ENCODE measurements at places on chromosomes 6 and 20.

DNA sequence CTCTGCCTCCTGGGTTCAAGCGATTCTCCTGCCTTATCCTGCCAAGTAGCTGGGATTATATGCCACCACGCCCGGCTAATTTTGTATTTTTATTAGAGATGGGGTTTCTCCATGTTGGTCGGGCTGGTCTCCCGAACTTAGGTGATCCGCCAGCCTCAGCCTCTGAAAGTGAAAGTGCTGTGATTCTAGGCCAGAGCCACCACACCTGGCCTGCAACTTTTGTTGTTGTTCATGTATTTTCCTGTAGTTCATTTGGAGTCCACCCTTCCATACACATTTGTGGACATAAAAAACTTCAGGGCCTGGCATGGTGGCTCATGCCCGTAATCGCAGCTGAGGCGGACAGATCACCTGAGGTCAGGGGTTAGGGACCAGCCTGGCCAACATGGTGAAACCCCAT, 14.5 kb downstream of the HSPA1B start:
- no peak for DNase-seq

DNA sequence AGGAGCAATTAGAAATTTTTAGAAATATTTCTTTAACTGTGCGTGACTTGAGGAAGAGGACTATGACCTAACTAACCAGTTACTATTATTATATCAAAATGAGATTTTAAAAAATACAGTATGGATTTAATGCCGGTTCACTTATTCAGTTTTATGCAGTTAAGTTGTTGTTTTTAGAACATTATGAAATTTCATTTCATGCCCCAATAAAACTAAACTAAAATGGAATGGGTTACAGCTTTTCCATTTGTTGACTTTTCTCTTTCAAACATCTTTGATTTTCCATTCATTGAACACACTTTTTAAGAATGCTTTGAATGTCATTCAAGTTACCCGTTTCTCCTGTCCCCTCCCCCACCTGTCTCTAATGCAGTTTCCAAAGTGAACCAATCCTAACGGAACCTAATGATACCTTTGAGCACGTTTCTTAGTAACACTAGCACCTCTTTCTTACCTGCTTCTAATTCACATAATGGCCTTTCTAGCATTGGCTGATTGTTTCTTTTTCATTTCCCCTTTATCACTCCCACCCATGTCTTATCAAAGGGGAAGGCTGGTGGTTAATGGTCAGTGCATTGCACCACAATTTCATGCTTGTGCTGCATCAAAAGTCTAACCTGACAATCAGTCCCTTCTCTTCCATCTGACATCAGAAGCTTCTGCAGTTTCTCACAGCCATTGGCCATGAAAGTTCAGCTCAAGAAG, 262.2 kb upstream of the TAB2 start:
- no peak for DNase-seq

DNA sequence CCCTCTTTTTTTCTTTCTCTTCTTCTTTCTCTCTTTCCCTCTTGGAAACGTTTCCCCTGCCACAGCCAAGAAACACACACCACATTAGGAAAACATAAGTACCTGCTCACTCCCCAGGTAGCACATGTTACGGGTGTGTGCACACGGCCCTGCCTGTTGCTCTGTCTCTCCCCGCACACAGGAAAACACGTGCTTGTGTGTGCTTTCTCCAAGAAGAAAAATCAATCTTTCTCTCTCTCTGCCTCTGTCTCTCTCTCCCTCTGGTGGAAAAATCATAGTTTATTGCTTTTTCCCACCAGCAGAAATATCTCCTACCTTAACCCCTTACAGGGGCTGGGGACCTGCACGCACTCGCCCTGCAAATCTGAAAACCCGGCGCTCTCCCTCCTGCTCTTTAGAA, 102.3 kb downstream of the EDN3 start:
- DNase-seq: peak; percentile 35

GRCh38 chr6:66735106-66735890, 1028.3 kb upstream of the EYS start:
- no peak for DNase-seq

- no peak for DNase-seq
These were observed 109.0 kb downstream of the GJA10 start for GRCh38 chr6:90003069-90003795.

- DNase-seq: no peak
These were observed 30.9 kb upstream of the XRN2 start for GRCh38 chr20:21272279-21272678.

GRCh38 chr6:129844118-129844891, 16.8 kb downstream of the TMEM244 start:
- DNase-seq: no peak

DNA sequence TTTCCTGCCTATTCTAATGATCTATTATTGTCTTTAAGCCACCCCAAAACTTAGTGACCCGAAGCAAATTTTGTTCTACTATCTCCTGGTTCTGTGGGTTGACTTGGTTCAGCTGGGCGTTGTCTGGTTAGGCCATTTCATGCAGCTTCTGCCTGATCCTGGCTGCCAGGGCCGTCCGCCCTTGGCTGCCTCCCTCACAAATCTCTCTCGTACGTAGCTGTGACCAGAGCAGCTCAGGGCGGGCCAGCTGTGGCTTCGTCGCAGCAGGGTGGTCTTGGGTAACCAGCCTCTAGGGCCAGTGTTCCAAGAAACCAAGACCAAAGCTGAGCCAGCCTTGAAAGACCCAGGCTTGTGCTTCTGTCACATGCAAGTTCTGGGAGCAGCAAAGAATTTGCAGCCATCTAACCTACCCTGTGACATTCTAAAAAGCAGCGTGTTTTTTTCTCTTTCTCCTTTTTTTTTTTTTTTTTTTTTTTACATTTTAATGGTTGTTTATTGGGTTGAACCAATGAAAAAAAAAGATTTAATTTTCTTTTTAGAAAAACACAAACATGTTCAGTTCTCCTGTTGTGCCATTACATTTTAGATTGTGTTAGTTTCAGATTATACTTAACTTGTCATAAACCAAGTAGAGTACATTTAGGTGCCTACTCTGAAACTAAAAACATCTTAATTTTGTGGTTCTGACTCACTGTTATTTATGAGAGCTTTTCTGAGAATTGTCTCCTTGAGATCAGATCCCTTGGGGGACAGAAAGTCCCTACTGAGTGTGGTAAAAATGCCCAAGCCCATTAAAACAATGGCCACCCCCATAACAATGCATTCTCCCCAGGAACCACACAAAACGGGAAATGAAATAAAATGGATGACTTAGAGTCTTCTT, 83.9 kb downstream of the ZDHHC14 start:
- no peak for DNase-seq

GRCh38 chr6:99013145-99013544, 65.4 kb upstream of the FBXL4 start:
- DNase-seq: no peak

DNA sequence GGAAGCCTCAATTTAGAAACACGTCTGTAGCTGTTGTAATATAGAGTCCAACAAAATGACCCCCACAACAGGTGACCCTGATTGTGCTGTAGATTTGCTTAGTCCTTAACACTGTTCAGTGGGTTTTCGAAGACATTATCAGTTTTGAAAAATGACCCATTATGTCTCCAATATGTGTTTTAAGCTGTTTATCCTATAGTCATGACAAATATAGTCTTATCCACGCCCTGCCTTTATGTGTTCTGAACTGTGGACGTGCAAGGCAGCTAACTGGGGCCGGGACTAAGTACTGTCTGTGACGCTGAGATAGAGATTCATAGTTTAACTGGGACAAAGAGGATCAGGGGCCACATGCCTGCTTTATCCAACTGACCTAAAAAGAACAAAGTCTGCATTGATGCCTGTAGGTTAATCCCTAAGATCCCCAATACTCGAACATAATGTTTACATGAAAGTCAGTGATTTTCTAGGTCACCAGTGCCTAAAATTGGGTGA, 192.4 kb downstream of the CD83 start:
- DNase-seq: no peak

- DNase-seq: no peak
These were observed 116.9 kb downstream of the RPS12 start for GRCh38 chr6:132931313-132931712.

- no peak for DNase-seq
These were observed 115.5 kb downstream of the SOD2 start for GRCh38 chr6:159577564-159577963.

GRCh38 chr6:136749359-136749997, 42.8 kb downstream of the MAP3K5 start:
- no peak for DNase-seq

GRCh38 chr6:19929312-19929711, 92.1 kb downstream of the ID4 start:
- no peak for DNase-seq

GRCh38 chr6:54654381-54654780, 192.2 kb upstream of the FAM83B start:
- no peak for DNase-seq

DNA sequence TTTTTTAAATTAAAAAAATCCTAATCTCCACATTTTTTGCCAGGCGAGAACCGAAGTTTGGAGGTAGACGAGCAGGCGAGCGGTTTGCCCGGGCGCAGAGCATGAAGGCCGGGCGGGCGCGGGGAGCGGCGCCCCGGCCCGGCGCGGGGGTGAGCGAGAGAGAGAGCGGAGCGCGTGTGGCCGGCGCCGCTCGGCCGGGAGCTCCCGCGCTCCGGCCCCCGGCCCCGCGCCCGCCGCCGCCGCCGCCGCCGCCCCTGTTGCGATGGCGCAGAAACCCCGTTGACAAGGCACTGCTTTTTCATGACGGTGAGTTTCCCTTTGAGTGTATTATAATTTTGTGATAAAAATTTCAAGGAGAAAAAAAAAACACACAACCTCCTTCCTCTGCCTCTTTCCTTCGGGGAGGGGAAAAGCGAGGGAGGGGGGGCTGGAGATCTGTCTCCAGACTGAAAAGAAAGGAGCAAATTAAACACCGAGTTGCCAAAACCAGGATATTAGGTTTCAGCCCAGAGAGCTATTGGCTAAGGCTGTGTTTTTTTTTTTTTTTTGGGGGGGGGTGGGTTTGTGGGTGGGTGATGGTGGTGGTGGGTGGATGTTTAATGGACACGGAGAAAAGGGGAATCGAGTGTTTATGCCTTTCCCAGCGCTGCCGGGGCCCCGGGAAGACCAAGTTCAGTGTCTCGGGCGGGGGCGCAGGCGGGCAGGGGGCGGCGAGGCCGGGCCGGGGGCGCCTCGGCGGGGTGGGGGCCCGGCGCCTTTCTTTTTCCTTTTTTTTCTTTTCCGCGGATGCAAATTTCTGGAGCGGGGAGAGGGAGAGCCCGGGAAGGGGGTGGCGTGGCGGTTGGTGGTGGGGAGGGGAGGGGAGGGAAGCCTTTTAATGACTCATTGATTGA, at the start of gene BICRAL:
Gene BICRAL, plus strand, starts transcription at position 257 of the 893 bp plus-strand sequence. CDS start 39,971 bp downstream, outside the sequence.
- peak; percentile 61 for DNase-seq

DNA sequence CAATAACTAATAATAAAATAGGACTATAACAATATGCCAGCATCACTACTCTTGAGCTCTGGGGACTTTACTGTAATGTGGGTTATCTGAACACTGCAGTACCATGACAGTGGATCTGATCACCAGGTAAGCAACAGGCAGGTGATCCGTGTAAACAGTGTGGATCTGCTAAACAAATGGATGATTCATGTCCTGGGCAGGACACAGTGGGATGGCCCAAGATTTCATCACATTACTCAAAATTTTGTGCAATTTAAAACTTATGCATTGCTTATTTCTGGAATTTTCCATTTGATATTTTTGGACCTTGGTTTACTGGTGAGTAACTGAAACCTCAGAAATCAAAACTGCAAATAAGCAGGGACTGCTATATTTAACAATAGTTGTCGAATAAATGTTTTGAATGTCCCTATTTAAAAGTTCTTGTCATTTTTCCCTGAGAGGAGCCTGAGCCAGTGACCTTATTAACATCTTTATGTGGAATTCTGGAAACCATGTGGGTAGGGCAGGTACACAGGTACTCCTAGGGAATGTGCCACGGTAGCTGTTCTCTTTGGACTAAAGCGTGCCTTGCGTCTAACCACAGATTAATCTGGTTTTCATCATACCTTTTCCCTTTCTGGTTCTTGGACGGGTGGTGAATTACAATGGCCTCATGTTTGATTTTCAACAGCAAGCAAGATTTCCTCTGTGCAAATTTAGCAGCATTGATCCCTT, 214.5 kb upstream of the SASH1 start:
- DNase-seq: no peak

DNA sequence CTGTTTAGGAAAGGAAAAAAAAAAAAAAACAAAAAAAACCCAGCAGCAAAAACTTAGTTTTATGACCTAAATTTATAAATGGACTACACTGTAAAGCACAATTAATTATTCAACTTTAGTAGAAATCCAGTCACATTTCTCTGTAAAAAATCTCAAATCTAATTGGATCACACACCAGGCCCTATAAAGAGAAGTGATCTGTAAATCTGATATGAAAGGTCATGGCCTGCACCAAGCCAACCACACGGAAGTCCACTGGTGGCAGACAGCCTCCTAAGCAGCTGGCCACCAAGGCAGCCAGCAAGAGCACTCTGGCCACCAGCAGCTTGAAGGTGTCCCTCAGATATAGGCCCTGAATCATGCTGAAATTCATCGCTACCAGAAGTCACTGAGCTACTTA, 131.6 kb downstream of the HFE start:
- no peak for DNase-seq

DNA sequence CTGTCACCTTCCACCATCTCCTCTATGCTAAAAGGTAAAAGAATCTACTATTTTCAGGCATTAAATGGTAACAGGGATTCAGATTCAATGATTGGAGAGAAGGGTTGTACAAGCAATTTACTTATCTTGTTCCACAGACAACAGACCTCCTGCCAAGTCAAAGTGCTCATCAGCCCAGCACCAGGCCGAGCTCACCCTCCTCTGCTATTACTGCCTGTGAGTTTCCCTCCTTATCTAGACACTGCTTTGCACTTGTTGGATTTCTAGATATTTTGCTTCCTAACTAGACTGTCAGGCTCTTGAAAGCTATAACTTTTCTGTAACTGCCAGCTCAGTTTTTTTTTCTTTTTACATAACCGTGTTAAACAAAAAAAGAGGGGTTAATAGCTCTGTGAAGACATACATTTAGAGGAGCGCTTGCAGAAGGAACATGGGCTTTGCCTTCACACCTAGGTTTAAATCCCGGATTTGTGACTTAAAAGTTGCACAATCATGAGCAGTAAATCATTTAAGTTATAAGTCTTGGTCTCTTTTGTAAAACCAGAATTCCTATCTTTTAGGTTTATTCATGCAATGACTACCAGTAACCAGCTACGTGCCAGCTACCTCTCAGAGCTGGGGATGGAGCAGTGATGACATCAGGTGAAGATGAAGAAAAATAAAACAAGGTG, 1.1 kb upstream of the FAM162B start:
- no peak for DNase-seq

DNA sequence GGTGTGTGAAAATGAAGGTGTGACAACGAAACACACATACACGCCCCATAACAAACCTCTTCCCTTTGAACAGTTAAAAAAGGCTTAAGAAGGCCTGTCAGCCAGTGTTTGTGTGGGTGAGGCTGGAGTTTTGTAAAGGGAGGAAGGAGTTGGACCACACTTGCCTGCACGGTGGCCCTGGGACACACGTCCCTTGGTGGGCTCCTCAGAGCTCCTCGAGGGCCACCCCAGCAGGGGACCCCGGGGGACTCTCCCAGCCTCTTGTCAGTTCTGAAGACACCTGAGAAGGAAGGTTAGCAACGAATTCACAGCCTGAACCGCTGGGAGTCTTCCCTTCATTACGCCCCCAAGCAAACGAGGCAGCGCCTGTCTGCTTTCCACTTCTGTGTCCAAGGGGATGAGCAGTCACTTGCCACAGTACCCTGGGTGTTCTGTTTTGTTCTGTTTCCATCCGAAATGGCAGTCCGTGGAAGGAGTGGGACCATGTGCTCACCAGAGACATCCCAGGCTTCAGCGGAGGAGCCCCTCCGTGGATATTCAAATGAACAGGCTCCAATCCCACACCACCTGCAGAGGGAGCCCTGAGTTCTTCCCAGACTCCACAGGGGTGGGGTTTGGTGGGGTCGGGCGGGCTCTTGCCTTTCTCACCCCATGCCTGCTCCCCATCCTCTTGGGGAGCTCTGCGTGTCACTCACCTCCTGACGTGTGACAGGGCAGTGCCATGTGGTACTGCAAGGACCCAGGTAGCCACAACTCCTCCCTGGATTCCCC, 68.6 kb downstream of the NRN1 start:
- no peak for DNase-seq

Data from pancreas (tissue), 10 donors.